Stimulated activated naive CD8-positive, alpha-beta T cell treated with anti-CD3 and anti-CD28 coated beads, Interleukin-15, Interleukin-2, amounts not matched to agents 100 U/mL and 50 U/mL, for 24 hours (primary cell): ENCODE measurements at places on chromosomes 7 and 10.
A peak's percentile ranks its signal among the peaks of the same experiment; 100 is the strongest.

DNA sequence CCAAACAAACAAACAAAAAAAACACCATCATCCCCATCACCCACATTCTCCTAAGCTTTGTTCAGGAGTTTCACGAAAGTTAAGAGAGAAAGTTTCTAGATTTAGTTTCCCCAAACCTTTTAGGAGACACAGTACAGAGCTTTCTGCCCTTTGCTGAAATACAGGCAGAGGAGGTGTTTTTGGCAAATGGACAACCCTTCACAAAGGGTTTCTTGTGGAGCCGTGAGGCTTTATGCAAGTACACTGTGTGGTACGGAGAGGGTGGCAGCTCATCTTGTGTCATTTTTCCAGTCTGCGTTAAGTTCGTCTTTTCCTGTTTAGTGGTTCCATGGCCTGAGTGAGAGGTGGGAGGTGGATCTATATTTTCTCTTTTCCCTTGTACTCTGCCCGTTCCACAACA, 215.5 kb upstream of the PRKCQ start:
- DNase-seq: no peak

DNA sequence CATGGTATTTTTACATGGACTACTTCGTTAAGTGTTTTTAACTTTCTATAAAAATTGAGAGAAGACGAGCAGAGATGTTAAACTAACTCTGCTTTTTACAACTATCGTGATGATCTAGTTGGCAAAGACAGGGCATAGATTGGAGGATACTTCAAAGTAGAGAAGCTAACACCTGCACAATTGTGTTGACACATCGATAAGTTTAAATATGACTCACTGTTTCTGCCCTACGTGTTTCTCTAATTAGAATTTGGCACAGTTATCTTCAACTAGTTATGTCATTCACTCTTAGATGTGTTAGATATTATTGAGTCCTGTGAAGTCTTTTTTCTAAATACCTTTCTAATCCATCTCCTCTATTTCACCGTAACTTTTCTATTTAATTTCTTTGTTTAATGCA, 68.5 kb upstream of the FERD3L start:
- DNase-seq: no peak

DNA sequence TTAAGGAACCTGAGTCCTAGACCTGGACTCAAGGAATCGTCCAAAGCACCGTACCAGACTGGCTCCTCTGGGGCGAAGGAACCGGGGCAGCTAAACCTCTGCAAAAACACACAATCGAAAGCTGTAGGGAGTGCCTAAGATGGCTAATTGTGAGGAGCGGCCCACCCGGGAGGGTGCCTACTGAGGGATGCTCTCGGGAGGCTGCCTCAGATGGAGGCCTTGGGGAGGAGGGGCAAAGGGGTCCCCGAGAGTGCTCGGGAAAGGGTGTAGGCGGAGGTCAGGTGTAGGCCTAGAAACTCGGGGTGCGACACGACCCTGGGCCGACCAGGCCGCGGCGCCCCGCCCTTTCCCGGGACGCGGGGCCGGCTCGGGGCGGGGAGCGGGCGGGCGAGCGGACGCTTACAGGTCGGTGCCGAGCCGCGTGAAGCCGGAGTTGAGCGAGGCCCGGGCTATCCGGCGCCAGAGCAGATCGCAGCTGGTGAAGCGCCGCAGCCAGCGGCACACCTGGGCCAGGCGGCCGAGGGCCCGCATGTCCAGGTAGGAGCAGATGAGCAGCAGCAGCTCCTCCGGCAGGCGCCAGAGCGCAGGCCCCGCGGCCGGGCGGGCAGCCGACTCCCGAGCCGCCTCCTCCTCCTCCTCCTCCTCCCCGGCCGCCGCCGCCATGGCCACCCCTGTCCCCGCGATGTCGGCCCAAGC, 844 bp downstream of the FBXW4 start:
- DNase-seq: peak; percentile 76

DNA sequence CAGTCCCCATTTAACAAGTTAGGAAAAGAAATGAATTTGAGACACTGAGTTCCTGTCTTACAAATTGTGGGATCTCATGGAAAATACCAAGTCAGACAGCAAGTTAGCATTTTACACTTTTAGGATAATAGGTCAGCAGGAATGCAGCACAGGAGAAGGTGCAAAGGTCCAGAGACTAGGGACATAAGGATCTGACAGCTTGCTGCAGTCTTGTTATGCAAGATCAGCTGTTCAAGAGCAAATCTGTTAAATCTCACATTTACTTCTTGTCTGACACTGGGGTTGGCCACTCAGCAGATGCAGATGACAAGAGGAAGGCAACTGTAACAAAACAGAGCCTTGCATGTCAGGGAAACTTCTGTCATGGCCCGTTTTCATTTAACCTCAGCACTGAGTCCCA, 239.6 kb downstream of the PHF14 start:
- no peak for DNase-seq

GRCh38 chr7:22111661-22112060, 166.0 kb upstream of the CDCA7L start:
- no peak for DNase-seq

DNA sequence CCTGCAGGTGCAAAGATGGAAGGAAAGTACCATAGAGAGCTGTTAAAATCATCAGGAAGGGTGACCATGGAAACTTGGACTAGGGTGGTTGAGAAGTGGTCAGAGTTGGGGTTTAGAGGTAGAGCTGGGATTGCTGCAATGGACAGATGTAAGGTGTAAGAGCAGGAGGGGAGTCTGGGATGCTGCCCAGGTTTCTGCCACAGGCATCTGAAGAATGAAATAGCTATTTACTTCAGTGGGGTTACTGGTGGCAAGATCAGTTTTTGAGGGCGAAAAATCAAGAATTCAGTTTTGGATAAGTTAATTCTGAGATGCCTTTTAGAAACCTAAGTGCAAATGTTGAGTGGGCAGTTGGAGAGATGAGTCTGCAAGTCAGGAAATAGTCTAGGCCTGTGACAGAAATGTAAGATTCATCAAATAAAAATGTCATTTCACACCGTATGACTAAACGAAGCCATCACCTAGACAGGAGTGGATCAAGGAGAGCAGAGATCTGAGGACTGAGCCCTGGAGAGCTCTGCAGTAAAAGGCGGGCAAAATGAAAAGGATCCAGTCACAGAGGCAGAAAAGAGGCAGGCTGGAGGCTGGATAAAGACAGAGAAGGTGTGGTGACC, 22.7 kb upstream of the TOMM7 start:
- no peak for DNase-seq

GRCh38 chr7:128266883-128267594, 26.0 kb downstream of the LEP start:
- DNase-seq: no peak

DNA sequence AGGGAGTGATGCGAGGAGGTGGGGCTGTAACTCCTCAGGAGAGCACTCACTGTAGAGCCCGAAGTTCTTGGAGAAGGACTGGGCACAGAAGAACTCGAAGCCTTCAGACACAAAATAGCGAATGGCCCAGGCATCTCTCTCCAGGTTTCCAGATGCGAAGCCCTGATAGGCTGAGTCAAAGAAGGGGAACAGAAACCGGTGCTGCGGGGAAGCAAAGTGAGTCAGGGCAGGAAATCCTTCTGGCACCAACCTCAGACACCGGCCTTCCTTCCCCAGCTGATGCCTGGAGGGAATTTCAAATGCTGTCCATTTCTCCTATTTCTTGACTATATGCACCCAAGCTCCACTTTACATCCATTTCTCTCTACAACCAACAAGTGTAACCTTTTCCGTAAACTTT, 26.8 kb downstream of the GOT1 start:
- DNase-seq: no peak

DNA sequence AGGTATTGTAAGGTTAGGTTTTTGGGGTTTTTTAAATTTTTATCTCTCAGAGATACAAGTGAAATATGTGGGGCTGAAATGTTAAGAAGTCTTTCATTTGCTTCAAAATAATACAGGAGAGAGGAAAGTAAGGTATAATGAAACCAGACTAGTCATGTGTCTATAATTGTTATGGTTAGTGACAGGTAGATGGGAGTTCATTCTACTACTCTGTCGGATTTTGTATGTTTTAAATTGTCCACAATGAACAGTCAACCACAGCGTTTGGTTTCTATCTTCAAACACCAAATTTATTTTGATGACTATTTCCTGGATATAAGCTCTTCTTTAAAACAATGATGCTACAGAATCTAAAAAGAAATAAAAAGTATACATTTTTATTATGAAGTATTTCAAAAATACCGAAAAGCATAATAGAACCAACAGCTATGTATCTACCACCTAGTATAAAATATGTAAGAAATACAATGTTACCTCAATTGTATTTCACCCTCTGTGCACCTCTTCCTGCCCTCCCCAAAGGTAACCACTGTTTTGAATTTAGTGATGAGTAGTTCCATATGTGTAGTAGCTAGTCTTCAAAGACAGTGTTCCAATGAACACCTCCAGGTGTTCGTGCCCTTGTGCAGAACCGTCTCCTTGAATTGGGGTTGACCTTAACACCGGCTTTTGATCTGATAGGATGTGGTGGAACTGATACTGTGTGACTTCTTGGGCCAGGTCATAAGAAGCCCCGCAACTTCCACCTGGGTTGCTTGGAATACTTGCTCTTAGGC, 74.8 kb upstream of the CDK1 start:
- DNase-seq: no peak

- DNase-seq: no peak
These were observed 624.8 kb downstream of the GRID1 start for GRCh38 chr10:85741626-85742300.

- no peak for DNase-seq
These were observed 1.3 kb upstream of the EBF3 start for GRCh38 chr10:129965425-129965808.

DNA sequence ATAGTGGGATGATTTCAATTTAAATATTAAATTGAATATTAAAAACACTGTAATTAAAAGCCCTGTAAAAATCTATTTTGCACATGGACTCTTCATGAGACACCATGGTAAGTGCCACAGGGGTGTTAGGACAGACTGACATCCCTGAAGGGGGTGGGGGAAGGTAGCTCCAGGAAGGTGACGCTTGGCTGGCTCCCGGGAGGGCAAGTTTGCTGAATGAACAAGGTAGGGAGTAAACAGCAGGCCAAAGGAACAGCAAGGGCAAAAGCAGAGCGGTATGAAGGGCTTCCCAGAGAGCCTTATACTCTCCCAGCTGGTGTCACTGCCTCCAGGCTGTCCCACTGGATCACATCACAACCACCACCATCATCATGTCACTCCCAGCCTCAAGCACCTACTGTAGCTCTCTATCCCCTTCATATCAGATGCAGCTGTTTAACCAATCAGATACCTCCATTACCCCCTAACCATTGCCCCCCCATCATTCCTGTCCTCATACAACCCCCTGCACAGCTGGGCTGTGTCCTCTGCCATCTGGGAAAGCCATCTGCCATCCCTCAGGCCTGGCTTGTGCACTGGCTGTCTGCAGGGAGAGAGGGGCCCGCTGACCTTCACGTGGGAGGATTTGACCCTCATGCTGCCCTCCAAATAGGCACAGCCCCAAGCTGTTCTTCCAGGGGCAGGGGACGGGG, 19.5 kb downstream of the HSPA12A start:
- DNase-seq: no peak
